ENCODE measurements at places on chromosomes 5 and 9.

DNA sequence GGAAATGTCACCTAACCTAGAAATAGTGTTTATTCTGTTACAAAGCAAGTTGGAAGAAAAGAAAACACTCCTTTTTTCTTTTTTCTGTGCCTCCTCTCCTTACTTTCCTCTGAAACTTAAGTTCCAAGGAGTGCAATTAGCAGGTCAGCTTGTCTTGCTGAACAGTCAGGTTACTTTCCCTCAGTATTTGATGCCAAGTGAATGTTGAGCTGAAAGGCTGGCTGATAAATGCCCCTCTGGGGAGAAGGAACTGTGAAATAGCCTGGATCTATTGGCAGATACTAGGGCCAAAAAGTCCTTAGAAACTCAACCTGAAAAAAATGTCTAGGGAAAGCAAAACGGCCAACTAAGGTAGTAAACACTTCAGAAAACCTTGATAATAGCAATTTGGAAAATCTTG, 43.6 kb downstream of the GRIA1 start:
- no peak for DNase-seq

GRCh38 chr5:30401479-30402058, 791.9 kb upstream of the CDH6 start:
- no peak for DNase-seq

DNA sequence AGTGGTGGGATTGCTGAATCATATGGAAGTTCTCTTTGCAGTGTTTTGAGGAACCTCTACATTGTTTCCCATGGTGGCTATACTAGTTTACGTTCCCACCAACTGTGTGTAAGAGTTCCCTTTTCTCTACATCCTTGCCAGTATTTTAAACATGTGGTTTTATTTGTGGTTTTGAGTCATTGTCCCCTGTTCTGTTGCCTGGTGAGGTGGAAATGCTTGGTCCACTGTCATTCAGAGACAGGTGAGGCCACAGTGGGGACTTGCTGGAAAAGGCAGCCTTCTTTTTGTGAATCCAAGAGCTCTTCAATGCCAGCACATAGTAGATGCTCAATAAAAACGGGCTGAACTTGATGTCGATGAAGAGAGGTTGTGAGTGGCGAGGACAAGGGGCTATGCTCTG, 44.2 kb downstream of the SH3PXD2B start:
- no peak for DNase-seq

GRCh38 chr5:5285906-5286305, 136.6 kb upstream of the ICE1 start:
- no peak for DNase-seq

DNA sequence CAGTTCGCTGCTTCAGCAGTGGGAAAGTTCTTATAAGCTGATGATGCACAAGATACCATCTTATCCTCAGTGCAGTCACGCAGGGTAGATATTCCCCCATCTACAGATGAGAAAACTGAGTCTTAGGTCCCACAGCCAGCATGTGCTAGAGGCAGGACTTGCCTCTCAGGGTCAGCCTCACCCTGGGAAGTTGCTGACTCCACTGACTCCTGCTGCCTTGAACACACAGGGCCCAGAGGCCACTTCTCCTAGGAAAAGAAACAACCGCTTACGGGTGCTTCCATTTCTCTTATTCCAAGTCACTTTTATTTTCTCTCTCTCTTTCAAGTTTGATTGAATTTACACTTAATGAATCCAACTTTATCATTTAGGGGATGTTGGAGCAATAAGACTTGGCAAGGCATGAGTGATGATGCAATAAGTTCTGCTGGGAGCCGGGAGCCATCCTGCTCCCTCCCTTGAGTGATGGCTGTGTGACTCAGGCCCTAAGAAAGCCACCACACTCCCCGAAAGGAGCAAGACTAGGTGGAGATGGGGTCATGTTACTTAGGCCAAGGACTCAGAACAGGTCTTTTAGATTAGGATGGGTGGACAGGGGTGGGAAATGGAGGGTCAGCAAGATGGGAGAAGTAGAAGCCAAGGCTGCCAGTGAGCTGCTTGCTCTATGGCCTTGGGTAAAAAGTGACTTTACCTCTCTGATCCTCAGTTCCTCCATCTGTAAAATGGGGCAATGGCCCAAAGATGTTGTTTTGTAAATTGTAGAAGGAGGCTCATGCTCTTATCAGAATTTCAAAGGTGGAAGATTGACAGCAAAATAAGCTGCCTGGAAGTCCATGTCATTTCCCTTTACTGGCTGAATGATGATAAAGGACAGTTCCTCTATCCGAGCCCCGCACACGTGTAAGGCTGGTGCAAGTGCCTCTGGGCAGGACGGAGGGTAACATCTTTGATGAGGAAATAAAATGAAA, 67.4 kb upstream of the ZNF618 start:
- DNase-seq: no peak

- DNase-seq: no peak
Measured at GRCh38 chr9:128188209-128188608, 3.2 kb downstream of the CIZ1 start.

GRCh38 chr9:107348836-107349235, 65.8 kb downstream of the RAD23B start:
- DNase-seq: no peak

Measured in activated T-helper 1 cell treated with anti-CD3 and anti-CD28 coated beads, Interleukin-2, amount 50 U/mL, for 16 hours (primary cell).